Activated naive CD8-positive, alpha-beta T cell treated with anti-CD3 and anti-CD28 coated beads, Interleukin-2, amount 50 U/mL, for 16 hours (primary cell): ENCODE measurements at places on chromosomes 12 and 14.

DNA sequence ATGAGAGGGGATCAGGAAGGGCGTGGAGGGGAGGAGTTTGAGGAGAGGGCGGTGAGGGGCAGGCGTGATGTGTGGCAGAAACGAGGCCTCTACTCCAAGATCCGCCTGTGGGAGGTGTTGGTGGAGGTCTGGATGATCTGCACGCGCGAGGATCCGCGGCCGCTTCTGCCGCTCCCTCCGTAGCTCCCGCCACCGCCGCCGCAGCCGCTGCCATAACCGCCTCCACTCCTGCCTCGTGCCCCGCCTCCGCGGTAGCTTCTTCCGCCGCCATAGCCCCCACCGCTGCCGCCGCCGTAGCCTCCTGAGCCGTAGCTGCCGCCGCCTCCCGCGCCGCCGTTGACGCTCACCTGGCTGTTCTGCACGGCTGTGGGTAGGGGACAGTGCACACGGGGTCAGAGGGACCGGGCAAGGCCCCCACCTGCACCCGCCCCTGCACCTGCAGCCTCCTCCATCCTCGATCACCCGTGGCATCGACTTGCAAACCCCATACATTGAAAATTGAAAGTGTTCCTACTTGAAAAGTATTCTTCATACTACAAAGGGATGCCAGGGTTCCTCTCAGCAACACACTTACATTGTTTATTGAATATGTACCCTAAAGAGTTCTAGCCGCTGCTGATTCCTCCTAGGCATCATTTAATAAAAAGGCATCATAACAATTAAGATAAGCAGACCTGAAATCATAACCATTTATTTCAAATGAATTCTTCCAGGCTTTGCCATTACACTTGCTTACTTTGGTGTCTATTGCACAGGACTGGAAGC lies 11.1 kb upstream of the KRT1 start:
- peak; percentile 21 for DNase-seq

GRCh38 chr12:71161591-71161990 lies 3.8 kb upstream of the TSPAN8 start:
- DNase-seq = no peak

- no peak for DNase-seq
Measured at GRCh38 chr12:106239241-106239950, 8.4 kb downstream of the CKAP4 start.

GRCh38 chr12:106764220-106764619 lies 10.3 kb upstream of the RIC8B start:
- no peak for DNase-seq

DNA sequence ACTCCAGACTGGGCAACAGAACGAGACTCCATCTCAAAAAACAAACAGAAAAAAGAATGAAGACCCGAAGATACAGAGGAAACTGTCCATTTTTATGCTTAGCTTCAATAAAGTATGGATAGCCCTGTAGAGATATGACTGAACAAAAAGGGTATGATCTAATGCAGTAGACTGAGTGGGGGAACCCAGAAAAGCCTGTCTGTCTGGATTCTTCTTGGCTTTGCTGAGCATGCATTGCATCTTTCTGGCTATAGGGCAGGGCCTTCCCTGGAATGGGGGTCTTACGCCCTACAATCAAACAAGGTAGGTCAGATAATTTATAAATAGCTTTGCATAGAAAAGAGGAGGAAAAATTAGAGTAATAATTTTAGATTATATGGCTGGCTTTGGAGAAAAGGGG lies 10.1 kb downstream of the MIA2 start:
- DNase-seq = no peak

DNA sequence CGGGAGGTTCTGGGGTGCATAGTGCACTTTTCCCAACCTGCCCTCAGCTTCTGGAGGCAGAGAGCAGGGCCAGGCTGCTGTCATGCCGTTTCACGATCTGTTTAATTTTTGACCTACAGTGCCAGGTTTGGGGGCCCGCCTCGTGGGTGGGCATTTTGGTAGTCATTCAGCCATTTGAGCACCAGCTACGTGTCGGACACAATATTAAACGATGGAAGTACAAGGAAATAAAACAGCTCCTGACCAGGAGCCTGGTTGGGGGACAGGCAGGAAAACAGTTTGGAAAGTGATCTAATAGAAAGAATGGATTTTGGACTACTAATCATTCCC lies 708 bp downstream of the FNTB start:
- DNase-seq = no peak
